SK-N-MC (cell line): ENCODE measurements at places on chromosomes 4 and X.

DNA sequence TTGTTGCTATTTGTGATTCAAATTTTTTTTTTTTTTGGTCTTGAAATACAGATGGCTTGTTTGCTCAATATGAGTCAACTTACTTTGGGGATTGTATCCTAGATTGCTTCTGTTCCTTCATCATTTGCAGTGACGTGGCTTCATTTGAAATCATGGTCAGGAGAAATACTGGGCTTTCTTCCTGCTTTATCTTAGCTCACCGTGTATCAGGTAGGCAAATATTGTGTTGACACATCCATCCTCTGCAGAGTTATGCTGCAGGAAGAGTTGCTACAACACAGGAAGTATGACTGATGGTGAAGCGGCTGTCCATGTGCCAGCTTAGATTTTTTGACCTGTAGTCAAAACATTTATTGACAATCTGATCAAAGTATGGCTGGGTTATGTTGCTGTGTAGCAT lies 232.2 kb downstream of the C4orf33 start:
- no peak for DNase-seq

DNA sequence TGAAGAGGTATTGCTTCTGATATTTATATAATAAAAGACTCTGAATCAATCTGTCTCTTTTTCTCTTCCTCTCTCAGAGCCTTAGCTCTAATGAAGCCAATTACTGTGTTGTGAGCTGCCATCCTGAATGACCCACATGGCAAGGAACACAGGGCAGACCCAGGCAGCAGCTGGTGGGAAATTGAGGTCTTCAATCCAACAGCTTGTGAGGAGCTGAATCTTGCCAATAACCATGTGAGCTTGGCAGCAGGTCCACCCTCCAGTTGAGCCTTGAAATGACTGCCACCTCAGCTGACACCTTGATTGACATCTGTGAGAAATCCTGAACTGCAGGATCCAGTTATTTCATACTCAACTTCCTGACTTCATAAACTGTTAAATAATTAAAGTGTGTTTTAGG lies 149.4 kb downstream of the NDST4 start:
- DNase-seq: no peak

- DNase-seq: no peak
Observed at GRCh38 chrX:107713543-107714205, 61.9 kb downstream of the TSC22D3 start.

DNA sequence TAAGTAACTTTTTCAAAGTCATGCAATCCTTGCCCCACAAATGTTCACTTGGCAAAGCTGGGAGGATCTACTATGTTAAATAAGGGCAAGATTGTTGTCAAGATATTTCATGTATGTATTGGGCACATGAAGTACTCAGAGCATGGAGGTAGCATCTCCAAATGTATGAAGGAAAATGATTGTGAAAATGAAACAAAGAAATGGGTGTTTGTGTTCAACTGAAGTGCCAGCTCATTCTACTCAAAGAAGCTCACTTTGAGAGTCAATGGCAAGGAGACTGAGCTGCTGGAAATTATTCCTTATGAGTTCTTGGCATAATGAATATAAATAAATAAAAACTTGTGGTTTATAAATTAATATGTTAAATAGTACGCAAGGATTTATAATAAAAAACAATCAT lies 124.5 kb upstream of the ARSJ start:
- DNase-seq: no peak

DNA sequence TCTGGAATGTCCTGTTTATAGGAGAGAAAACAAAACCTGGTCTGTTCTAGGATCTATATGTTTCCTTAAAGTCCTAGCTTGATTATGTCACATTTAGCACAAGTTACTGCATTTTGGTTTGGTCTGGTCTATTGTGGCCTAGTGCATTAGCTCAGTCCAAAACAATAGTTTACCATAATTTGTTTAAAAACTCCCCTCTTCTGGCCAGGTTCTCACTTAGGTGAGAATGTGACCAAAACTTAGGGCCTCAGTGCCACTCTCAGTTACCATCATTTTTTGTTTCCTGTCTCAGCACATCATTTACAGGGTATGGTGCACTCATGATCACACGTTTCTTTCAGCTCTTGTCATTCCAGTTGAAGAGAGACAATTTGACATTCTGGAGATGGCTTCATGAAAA lies 378.5 kb downstream of the KLHL4 start:
- no peak for DNase-seq

- no peak for DNase-seq
Observed at GRCh38 chr4:182549356-182549755, 306.2 kb downstream of the TENM3 start.

DNA sequence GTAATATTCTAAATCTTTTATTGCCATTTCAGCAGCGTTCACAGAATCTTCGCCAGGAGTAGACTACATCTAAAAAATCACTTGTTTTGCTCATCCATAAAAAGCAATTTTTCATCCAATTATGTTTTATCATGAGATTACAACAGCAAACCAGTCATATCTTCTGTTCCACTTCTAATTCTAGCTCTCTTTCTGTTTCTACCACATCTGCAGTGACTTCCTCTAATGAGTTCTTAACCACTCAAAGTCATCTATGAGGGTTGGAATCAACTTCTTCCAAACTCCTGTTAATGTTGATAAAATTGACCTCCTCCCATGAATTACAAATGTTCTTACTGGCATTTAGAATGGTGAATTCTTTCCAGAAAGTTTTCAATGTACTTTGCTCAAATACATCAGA lies 174.4 kb upstream of the BRWD3 start:
- no peak for DNase-seq

- no peak for DNase-seq
Observed at GRCh38 chr4:135508006-135508714, 1306.6 kb upstream of the PABPC4L start.

DNA sequence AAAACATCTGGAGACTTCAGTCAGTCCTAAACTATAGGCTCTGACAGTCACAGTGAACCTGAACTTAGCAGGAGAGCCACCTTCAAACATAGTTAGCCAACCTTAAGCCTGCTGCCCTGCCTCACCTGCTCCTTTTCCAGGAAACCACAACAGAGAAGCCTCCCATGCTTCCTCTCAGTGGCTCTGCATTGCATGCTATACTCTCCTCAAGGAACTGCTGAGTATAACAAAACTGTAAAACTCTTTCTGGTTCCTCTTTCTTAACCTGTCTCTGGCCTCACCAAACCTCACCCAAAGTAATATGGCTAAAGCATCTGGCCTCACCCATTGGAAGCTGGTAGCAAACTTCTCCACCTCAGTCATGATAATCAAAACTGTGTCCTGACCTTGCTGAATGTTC lies 122.1 kb downstream of the ANKRD50 start:
- DNase-seq: no peak

- no peak for DNase-seq
Observed at GRCh38 chr4:84032372-84032771, 466.7 kb downstream of the NKX6-1 start.

GRCh38 chrX:11273544-11273943 lies 19.7 kb upstream of the AMELX start:
- DNase-seq: no peak

- no peak for DNase-seq
Observed at GRCh38 chr4:153722036-153722435, 37.8 kb downstream of the RNF175 start.

DNA sequence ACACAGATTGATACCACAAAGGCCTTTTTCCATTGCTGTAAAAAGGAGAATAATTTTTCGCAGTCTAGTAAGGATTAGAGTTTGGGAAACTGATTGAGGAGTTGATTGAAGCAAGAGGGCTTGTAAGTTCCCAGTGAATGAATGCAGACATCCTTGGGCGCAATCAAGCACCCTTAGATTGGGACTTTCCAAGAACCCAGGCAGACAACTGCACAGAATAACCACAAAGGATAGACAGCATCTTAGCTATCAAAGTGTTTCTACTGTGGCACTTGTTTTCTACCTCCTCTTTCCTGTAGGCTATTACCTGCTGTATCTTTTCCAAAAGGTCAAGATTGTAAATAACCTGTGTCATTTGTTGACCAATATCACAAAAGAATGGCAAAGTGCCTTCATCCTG lies 2.6 kb downstream of the COX18 start:
- no peak for DNase-seq

- DNase-seq: no peak
Observed at GRCh38 chrX:925652-926061, 286.8 kb downstream of the CRLF2 start.

DNA sequence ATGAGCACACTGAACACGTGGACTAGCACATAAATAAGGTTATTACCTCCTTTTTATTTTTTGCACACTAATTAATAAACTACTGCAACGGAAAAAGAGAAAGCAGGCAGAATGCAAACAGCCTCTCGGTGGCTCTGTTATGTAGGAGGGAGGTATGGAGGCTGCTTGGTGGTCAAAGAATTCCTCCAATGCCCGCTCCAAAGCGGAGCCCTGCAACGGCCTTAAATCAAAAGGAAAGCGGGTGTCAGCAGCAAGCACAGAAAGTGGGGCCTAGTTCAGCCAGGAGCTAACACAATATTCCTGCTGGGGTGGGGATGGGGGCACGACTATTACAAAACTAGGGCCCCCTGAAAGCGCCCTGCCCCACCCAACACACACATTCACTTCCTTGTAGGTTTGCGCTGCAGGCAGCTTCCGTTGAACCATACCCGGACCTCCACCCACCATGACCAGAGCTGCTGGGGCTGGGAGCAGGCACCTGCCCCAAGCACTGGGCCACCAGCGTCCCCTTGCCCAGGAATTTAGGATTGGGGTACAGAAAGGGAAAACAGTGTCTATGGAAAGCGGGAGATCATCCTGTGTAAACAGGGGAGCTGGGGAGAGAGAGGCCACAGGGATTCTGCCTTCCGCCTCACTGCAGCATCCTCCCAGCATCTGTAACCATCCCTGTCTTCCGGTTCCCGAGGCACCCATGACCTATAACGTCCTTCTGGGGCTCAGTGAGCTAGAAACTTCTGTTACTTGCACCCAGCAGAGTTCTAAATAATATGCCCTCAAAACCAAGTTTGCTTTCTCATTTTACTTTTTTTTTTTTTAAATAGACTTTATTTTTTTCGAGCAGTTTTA lies 57.1 kb upstream of the DDX3X start:
- DNase-seq: no peak

GRCh38 chr4:158193171-158193749 lies 17.0 kb upstream of the TMEM144 start:
- DNase-seq: no peak

DNA sequence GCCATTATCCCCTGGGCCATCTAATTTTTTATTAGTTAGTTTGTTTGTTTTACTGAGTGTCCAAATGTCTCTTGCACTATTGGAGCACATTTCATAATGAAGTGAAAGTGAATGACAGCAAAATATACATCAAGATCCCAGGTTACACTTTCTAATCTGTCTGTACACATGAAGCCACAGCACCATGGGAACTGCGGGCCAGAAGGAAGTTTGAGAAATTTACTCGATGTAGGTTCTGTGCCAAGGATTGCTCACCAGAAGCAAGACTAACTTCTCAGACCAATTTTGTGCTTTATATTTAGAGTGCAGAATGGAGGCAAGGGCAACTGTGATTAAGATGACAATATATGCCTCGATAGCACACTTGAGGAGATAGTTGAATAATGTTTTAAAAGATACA lies 258.0 kb downstream of the COL25A1 start:
- DNase-seq: no peak

GRCh38 chr4:184668511-184669114 lies 19.1 kb downstream of the PRIMPOL start:
- DNase-seq: no peak

DNA sequence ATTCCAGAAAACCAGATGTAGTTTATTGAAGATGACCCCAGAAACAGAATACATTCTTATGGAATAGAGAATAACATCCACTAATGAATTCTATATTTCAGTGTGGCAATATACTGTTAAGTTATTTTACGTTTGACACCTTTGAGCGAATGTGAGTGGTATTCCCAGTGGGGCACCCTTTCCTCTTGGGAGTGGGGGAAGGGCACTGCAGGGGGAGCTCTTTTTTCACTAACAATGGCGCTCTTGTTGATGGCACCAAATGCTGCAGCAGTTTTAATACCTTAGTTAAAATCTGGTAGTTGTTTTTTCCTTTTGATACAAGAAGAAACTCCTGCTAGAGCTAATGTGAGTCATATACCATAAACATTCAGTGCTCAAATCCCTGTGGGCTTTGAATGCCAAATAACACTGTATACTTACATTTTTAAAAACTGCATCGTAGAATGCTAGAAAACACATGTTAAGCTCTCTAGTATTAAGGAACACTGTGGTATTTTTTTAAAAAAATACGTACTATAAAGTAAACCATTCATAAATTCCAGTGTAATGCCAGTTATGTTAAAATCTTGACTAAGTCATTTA lies 178.5 kb downstream of the DCHS2 start:
- no peak for DNase-seq

DNA sequence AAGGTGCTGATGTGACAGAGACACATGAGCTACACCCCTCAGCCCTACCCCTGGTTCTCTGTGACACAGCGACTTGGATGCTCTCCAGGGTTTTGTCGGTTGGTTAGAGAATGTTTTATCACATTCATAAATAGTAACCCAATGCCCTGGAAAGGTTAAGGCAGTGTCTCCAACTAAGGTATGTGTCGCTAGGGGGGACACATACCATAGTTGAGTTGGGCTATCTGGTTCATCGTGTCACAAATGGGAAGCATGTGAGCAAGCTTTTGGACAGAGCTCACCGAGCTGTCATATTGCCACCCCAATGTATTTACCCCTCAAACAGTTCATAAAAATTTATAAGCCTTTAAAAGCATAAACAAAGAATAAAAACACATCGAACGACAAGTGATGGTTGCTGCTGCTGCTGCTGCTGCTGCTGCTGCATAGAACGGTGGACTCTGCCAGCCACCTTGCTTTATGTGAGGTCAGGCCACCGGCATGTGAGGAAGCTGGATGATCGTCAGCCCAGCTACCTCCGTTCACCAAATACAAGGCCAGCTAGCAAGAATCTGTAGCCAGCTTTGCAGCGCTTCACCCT lies 55.9 kb downstream of the STOX2 start:
- DNase-seq: no peak

DNA sequence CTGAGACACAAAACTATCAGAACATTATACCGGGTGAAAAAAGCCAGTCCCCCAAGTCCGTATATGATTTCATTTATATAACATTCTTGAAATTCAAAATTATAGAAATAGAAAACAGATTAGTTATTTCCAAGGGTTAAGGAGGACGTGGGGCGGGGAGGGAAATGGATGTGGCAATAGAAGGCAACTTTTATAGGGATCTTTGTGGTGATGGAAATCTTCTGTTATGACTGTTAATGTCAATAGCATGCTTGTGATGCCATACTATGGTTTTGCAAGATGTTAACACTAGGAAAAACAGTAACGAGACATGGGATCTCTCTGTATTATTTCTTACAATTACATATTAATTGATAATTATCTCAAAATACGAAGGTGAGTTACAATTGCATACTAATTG lies 96.4 kb downstream of the LNX1 start:
- DNase-seq: no peak

GRCh38 chr4:119100655-119101054 lies 35.0 kb upstream of the MYOZ2 start:
- no peak for DNase-seq

DNA sequence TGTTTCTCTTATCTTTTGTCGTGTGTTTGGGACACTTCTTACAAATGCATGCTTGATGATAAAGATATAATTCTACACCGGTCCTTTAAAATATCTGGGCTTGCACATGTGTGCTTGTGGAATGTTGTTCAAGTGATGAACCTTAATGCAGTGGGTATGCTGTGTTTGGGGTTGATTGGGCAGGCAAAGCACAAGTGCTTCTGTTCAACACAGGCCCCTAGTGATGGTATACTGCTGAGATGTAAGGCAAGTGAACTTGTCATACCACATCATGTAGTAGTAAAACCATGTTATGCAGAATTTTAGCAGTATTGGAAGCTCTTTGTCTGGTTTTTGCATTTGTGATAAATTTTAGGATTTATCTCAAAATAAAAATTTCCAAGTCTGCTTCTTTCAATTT lies 23.9 kb downstream of the TBC1D19 start:
- DNase-seq: no peak
